ENCODE measurements at places on chromosomes 1 and 21.

GRCh38 chr21:38352536-38353219 is 95.9 kb downstream of the KCNJ15 start:
- DNase-seq = peak; percentile 69

- no peak for DNase-seq
These were observed 41.7 kb downstream of the COL24A1 start for GRCh38 chr1:86114816-86115400.

DNA sequence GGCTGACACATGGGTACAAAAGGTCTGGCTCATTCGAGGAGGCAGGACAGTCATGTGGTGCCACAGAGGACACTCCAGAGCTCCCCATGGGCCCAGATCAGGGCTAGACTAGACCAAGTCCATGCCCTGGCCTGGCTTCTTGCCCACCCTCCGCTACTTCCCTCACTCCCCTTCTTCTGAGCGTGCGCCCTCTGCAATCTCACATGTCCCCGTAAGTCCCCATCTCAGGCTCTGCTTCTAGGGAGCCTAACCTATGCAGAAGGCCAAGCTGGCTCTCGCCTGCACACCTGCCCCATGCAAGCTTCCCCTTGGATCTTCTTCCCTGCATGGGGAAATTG is 553.6 kb downstream of the PTPRU start:
- no peak for DNase-seq

DNA sequence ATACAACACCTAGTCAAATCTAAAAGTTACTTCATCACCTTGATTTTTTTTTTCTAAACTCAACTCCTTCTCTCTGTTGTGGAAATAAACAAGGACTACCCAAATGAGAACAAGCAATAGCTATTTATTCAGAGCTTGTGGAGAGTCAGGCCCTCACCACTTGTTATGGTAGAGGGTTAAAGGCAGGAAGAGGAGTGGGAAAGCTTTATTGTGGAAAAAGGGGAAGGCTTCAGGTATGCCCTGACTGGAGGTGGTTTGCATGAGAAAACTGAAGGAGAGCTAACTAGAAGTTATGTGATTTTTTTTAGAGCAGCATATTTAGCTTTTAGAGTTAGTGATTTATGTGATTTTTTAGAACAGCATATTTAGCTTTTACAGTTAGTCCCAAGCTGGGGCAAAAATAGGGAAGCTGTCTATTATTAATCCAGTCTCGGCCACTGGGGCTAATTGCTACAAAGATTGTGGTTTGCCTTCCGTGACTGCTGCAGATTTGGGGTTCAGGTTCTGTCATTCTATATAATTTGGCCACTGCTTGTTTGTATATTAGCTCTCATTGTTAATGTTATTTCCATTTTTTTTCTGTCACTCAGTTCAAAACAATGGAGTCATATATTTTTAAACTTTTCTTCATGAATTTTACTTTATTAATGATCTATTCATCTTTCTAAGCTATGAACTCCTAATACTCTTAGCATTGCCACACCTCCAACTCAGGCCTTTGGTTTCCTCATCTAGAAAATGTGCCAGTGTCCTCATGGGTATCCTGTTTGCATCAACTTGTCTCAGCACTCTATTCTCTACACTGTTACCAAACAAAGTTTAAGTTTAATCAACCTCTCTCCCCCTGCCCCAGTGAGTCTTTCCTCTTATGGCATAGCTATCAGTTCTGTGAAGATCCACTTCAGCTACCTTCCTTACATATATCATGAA is 713.0 kb downstream of the BRINP3 start:
- DNase-seq = no peak

GRCh38 chr1:47738560-47739182 is 258.5 kb downstream of the TRABD2B start:
- DNase-seq = peak; percentile 53

DNA sequence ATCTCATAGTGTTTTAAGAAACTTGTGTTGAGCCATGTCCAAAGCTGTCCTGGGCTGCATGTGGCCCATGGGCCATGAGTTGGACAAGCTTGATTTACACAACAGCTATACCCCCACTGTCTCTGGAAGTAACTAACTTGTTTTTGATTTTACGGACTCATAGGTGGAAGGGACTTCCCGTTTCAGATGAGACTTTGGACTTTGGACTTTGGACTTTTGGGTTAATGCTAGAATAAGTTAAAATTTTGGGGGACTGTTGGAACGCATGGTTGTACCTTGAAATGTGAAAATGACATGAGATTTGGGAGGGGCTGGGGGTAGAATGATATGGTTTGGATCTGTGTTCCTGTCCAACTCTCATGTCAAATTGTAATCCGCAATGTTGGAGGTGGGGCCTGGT is 52.6 kb upstream of the ZSWIM5 start:
- no peak for DNase-seq

DNA sequence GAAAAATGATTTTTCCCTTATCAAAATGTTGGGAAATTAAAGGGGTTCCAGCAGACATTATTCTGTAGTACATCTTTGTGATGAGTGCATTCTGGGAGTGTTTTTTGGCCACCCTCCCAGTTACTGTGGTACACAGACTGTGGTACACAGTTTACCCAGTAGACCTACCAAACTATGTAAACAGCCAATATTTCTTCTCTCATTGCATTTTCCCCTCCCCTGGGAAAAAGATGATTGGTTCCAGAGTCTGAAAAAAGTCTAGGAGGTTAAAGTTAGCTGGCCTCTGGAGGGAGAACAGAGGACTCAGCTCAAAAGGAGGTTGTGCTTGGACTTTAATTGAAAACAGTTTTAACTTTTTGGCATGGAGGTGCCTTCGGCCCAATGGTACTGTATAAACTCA is 42.5 kb downstream of the PGM1 start:
- DNase-seq = no peak

Data from RWPE1 (cell line).